Epithelial cell of proximal tubule (primary cell): ENCODE measurements at places on chromosomes 16 and 17.

- no peak for DNase-seq
Observed at GRCh38 chr16:14497245-14498082, 132.6 kb downstream of the PARN start.

GRCh38 chr17:72512649-72513556 lies 392.1 kb downstream of the SOX9 start:
- no peak for DNase-seq

DNA sequence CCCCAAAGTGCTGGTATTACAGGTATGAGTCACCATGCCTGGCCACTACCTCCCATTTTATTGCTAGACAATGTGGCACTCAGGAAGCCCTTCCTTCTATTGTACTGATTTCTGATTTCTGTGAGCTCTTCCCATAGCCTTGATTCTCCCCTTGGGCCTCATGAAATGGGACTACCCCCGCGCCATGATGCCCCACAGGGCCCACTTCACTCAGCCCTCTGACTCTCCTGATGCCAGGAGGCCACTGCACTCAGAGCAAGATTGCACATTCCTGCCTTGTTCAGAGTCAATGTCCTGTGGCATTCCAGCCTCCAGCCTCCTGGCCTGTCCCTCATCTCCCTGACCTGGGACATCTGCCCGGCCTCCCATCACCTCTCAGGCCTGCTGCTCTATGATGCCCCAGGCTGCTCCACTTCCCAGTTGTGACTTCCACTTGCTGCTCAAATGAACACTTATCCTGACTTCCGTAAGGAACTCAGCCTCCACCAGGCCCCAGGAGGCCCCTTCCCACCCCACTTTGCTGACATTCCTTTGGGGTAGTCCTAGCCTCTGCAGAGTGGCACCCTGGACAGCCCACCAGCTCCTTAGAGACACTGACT lies 66.6 kb upstream of the KSR1 start:
- DNase-seq = no peak

GRCh38 chr16:5917436-5918195 lies 820.0 kb upstream of the EEF2KMT start:
- DNase-seq = no peak

GRCh38 chr16:71524566-71525553 lies 1.4 kb upstream of the CHST4 start:
- no peak for DNase-seq

DNA sequence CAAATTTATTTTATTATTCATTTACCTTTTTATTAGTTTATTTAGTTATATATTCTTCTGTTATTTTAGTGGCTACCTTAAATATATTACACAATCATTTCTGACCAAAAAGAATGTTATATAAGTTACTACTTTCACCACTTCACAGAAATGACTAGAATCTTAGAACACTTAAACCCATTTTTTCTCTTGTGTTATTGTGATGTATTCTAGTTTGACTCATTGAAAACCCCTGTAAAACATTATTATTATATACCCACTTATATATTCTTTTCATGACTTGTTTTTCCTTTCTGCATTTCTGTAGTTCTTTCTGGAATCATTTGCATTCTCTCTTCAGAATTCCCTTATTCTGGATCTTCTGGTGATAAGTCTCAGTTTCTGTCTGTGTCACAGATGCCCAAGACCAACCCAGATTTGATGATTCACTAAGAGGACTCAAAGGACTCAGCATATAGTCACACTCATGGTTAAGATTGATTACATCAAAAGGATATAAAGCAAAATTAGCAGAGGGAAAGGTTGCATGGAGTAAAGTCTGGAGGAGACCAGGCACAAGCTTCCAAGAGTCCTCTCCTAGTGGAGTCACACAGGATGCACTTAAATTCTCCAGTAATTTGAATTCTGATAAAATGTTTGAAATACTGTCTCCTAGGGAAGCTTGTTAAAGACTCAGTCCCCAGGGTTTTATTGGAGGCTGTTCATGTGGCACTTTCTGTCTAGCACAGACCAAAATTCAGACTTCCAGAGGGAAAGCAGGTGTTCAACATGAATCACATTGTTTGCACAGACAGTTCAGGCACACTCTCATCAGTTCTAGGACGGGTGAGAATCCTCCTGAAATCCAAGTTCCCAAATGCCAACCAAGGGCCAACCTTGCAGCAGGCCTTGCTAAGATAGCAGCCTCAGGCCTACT lies 7.7 kb downstream of the GINS3 start:
- no peak for DNase-seq

DNA sequence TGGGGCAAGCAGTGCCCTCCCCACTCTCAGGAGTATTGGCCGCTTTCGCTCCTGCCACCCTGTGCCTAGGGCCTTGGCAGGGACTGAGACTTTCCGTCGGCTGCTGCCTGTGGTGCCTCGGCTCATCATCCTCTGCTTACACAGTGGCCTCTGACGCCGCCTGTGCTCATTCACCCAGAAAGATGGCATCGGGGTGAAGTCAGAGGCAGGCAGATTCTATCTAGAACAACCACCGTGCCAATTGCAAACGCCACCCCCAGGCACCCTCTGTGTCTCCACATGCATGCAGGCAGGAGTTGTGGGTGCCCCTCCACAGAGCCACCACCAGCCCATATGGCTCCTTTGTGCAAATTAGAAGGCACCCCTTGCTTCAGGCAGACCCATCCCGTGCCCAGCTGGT lies 154.2 kb upstream of the GSE1 start:
- DNase-seq = no peak

GRCh38 chr16:48574766-48575165 lies 35.2 kb downstream of the N4BP1 start:
- no peak for DNase-seq

DNA sequence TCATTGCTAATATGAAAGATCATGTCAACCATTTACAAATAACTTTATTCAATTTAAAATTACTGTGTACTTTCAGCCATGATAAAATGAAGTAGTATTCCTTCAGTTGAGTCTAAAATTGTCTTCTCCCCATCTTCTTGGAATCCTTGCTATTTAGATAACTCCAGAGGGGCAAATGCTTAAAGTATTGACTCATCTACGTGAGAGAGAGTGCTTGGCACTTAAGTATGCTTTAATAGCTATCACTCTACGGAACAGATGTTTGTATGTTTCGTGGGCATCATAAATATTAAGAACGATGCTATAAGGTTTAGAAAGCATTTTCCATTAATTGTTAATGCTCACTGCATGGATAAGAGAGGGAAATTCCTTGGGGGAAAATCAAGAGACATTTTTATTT lies 69.3 kb upstream of the MED13 start:
- no peak for DNase-seq

DNA sequence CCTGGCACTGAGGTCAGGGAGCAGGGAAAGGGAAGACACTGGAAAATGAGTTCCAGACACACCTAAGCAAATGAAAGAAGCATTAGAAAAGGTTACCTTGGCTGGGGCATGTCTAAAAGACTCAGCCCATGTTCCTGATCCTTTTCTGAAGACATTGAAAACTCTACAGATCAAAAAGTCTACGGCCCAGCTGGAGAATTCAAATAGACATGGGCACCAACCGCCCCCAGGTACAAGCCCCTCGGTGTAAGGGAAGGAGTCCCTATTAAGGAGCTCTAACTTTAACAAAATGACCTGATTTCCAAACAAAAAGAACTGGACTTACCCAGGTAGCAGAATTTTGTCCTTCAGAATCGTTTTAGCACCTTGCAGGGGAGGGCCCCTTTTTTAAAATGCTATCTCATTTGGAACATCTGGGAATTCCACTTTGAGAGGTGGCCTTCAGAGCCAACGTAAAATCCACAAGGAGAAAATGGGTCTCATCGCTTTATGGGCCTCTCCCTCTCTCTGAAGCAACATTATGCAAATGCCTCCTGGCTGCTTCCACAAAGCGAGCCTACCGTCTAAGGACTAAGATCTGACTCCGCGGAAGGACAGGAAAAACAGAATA lies 43.6 kb upstream of the RBFOX3 start:
- DNase-seq = no peak

- no peak for DNase-seq
Observed at GRCh38 chr17:48568499-48569239, 9.5 kb downstream of the HOXB4 start.

- DNase-seq = no peak
Observed at GRCh38 chr16:6095414-6095813, 997.8 kb upstream of the EEF2KMT start.

GRCh38 chr17:31835984-31836383 lies 23.1 kb downstream of the COPRS start:
- DNase-seq = no peak

- DNase-seq = no peak
Observed at GRCh38 chr16:35431829-35432663, 1972.6 kb downstream of the TP53TG3F start.

- no peak for DNase-seq
Observed at GRCh38 chr16:17538927-17539326, 68.2 kb upstream of the XYLT1 start.

- no peak for DNase-seq
Observed at GRCh38 chr17:7383371-7383741, 2.5 kb downstream of the TNK1 start.

DNA sequence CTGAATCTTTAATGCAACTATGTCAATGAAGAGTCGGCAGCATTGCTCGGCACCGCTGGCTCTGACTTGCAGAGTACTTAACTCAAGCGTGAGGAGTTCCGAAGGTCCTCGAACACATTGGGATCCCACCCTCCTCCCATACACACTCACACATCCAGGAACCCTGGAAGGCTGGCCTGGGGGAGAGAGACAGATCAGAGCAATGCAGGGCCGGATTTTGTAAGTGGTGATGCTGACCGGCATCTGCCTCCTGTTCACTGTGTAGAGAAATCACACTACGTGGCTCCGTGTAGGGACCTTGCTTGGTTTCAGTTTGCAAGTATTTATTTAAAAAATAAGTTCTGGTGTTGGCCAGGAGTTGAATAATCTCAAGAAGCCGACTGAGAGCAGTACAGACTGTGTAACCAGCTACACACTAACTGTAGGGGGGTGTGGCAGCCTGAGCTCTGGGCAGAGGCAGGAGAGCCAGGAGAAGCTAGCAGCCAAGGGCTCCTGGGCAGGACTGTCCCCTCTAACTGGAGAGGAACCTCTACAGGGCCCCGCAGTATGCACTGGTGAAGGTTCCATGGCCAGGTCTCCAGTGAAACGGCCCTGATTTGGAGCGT lies 190.2 kb upstream of the TNRC6C start:
- no peak for DNase-seq

- DNase-seq = no peak
Observed at GRCh38 chr16:77500934-77501664, 66.3 kb upstream of the ADAMTS18 start.
